ENCODE measurements at places on chromosomes 4 and X. TPM values are rescaled to one million over a fixed set of nuclear protein-coding genes. Genes with fewer than 3 reads are reported as not detected.

DNA sequence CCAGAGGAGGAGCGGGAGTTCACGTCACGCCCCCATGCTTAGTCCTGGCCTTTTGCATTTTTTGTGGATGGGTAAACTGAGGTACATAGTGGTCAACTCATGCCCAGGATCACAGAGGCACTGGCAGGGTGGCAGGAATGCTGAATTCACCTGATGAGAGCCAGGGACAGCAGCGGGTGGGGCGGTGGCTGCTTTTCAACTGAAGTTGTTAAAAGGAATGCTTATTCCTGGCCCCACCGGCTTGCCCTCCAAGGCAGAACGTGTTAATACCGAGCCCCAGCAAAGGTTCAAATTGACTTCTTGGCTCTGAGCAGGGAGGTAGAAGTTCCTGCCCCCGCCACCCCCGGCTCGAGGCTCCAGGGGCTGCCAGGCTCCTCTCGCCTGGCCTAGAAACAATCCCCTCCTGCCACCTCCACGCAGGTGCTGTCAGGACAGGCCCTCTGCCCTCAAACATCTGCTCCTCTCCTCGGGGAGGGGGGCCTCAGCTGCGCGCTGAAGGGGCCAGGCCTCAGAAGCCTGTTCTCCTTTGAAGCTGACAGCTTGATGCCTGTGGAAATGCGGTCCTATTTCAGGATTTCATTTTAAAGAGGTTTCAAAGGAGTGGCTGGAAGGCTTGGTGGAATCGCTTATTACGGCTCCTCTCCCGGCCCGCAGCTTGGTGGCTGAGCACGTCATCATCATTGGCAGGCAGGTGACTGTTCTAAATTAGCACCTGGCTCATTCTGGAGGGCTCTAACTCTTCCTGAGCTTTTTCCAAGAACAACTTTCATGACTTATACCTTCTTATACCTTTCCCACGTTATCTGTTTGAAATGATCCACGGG lies 93.0 kb downstream of the PHKA2 start:
- H3K36me3 ChIP-seq = peaks cover 3% of the 10 kb centered on the region
- H3K4me3 ChIP-seq = no peak overlapping the region
- no peak overlapping the region for H3K27ac ChIP-seq
- no peaks in the 10 kb centered on the region for H3K27me3 ChIP-seq

DNA sequence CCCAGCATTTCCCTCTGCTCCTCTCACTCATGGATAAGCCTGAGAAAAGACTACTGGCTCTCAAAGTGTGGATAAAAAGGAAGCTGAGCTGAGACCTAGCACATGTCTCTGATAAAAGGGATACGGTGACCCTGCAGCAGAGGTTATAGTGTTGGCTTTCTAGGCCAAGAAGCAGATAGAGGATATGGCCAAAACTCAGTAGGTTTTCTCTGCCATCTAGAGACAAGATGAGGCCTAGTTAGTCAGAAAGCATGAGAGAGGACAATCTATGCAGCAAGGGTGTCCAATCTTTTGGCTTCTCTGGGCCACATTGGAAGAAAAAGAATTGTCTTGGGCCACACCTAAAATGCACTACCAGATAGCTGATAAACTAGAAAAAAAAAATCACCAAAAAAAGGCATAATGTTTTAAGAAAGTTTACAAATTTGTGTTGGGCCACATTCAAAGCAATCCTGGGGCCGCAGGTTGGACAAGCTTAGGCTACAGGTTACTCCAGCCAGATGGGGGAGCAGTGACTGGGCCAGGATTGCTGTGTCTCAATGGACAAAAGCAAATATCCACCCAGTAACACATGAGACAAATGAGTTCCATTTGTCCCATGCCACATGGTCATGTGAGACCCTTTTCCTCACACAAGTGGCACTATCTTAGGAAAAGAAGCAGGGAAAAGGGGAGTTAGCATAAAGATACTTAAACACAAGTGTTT lies 411.4 kb downstream of the INPP4B start:
- peaks cover 10% of the 10 kb centered on the region for H3K4me1 ChIP-seq
- DNase-seq = peak; percentile 41
- no peak overlapping the region for H3K4me3 ChIP-seq
- no peaks in the 10 kb centered on the region for H3K27me3 ChIP-seq
- H3K36me3 ChIP-seq = no peaks in the 10 kb centered on the region

Gene SASH3
- total RNA-seq = 142 TPM

DNA sequence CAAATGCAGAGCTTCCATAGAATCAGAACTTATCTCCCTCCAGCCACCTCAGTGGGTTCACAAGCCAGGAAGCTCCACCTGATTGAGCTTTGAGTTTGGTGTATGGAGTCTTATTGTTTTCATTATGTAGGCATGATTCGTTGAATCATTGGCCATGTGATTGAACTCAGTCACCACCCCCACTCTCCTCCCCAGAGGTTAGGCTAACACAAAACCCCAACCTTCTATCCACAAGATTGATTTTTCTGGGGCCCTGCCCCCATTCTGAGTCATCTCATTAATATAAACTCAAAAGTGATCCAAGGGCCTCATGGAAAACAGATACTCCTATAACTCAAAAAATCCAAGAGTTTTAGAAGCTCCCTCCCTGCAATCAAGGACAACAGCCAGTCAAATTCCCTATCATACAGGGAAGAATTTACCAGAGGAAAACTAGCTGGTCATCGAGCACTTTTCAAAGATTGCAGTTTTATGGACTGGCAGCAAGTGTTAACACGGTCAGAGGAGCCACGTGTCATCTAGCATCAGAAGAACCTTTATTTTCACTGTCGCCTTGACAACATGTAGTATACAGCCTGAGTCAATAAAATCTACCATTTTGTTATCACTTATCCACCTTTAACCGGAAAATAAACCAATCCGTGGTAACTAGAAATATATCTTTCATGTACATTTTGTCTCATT lies 35.9 kb upstream of the GUCY1B1 start:
- H3K36me3 ChIP-seq = no peaks in the 10 kb centered on the region
- H3K4me3 ChIP-seq = no peak overlapping the region
- DNase-seq = no peak
- H3K4me1 ChIP-seq = no peaks in the 10 kb centered on the region
- no peak overlapping the region for H3K27ac ChIP-seq

Gene MAGEA10
- total RNA-seq = not detected

GRCh38 chr4:143713955-143714625 lies 13.6 kb upstream of the FREM3 start:
- H3K27ac ChIP-seq = no peak overlapping the region
- H3K36me3 ChIP-seq = no peaks in the 10 kb centered on the region
- no peaks in the 10 kb centered on the region for H3K4me1 ChIP-seq
- no peak for DNase-seq
- no peaks in the 10 kb centered on the region for H3K27me3 ChIP-seq

Gene NLGN3
- total RNA-seq = 3.2 TPM

GRCh38 chr4:21447301-21448054 lies 501.1 kb downstream of the KCNIP4 start:
- no peak overlapping the region for H3K27ac ChIP-seq
- no peaks in the 10 kb centered on the region for H3K4me1 ChIP-seq
- H3K27me3 ChIP-seq = no peaks in the 10 kb centered on the region
- H3K4me3 ChIP-seq = no peak overlapping the region
- no peaks in the 10 kb centered on the region for H3K36me3 ChIP-seq

Gene GYG2
- total RNA-seq = not detected

Gene NXF2B
- total RNA-seq = not detected

Gene TRIML2
- not detected for total RNA-seq

DNA sequence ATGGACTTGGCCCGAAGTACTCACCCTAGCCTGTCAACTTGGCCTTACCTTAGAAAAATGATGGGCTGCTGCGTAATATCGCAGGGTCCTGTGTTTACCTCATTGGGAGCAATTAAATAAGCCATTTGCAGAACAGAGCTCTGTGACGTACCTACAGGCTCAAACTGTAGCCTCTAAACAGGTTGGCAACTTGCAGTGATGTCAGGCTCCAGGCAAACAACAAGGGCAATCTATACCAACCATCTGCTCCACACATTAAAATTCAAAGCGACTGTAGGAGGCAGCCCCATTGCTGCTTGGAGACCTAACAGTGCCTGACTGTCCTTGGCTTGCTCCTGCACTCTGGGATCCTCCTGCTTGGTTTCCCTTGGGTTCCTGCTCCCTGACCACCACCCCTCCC lies 17.2 kb downstream of the VGLL1 start:
- H3K4me1 ChIP-seq = peaks cover 4% of the 10 kb centered on the region
- no peak overlapping the region for H3K27ac ChIP-seq
- no peak overlapping the region for H3K4me3 ChIP-seq
- no peaks in the 10 kb centered on the region for H3K36me3 ChIP-seq

- H3K4me3 ChIP-seq = no peak overlapping the region
- H3K27me3 ChIP-seq = no peaks in the 10 kb centered on the region
- H3K27ac ChIP-seq = no peak overlapping the region
- DNase-seq = no peak
- no peaks in the 10 kb centered on the region for H3K4me1 ChIP-seq
Measured at GRCh38 chr4:158313566-158313965, 103.3 kb downstream of the TMEM144 start.

- H3K4me1 ChIP-seq = no peaks in the 10 kb centered on the region
- no peak overlapping the region for H3K4me3 ChIP-seq
- no peak for DNase-seq
- H3K27ac ChIP-seq = no peak overlapping the region
Measured at GRCh38 chr4:112884406-112884805, 165.0 kb upstream of the ANK2 start.

Gene ANKRD50
- total RNA-seq = 0.41 TPM

Gene ZNF674
- 4.6 TPM for total RNA-seq

DNA sequence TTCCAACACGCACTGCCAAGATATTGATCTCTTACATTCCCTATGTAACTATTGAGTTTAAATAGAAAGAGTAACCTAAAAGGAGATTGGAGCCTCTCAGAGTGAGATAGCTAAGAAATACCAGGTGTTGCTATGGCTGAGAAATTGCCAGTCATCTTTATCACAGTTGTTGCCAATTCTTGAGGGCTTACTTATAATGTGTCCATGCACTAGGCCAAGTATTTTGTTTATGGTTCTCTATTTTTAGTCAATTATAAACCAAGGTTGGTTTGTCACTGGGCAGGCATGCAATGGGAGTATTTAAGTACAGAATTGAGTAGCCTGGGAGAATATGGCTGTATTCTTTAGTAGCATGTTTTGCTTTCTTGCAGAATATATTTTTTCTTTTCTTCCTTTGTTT lies 201.6 kb downstream of the TEX13A start:
- no peaks in the 10 kb centered on the region for H3K4me1 ChIP-seq
- H3K27ac ChIP-seq = no peak overlapping the region
- no peaks in the 10 kb centered on the region for H3K36me3 ChIP-seq
- DNase-seq = no peak

Gene TDO2
- not detected for total RNA-seq

Gene PDE6B
- total RNA-seq = 19.8 TPM

All from T-cell (primary cell).